ENCODE measurements at places on chromosomes 5 and 9.

DNA sequence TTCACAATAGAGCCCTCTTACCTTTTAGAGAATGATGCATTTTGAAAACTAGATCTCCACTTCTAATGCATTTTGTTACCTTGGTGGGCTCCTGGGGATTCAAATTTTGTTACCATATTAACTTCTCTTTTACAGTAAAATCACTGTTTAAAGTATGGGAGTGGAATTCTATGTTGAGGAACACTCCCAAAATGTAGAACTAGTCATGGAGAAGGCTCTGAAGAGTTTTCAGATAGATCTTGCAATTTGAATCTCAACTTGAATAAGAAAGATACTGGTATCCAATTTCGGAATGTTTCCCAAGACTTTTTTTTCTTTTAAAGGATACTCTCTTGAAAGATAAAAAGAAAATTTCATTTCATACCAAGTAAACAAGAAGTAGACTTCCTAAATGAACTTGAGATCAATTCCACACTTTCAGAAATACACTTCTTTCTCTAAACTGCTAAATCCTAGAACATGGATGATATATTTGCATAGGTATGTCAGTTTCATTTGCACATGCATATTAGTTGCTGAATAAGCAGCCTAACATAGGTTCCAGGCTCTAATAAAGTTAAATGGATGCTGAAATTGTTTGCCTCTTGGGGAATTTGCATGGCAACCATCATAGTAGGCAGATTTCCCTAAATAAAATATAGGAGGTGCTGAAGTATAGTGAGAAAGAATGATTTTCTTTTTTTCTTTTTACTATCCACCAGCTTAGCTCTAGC lies 205.4 kb downstream of the ADAMTS6 start:
- no peak for DNase-seq

GRCh38 chr5:101338226-101338625 lies 435.1 kb upstream of the ST8SIA4 start:
- no peak for DNase-seq

GRCh38 chr9:6272229-6272598 lies 56.0 kb upstream of the TPD52L3 start:
- no peak for DNase-seq

DNA sequence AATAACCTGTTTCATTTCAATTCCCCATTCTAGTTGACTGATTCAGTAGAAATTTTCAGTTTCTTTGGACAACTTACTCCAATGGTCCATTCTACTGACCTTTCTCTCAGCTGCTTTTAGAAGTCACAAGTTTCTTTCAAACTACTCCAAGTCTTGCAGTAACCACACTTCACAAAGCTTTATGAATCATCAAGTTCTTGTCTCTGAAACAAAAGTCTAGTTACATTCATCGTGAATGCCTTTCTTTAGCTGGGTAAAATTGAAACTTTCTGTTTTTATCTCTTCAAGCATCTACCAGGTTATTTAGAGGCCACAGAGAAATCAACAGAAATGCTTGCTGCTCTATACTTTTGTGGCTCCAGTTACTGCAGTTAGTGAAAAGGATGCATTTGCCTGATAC lies 405.4 kb downstream of the TMEM232 start:
- DNase-seq, result no peak

DNA sequence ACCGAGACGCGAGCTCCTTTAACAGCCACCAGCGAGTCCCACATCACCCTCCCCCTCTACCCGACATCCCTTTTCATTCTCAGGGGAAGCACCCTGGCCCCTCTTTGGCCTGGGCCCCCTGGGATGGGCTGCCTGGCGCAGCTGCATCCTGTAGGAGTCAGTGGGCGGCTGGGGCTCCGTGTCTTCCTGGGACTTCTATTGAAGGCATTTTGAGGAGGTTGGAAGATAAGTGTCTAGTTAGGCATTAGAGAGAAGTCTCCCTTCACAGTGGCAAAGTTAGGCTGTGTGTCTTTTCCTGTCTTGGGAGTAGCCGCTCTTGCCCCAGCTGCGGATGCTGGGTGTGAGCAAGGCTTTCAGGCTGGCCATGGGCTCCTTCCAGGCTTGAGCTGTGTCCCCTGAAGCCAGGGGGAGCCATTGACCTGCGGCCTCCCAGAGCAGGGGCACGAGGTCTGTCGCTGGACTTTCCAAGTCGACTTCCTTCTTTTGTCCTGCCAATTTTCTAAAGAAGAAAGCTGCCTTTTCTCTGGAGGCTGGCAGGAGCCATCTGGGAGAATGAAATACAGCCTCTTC lies 18.6 kb upstream of the NKD2 start:
- no peak for DNase-seq

Measured in GM12892 (cell line).